Hepatic stellate cell (primary cell): ENCODE measurements at places on chromosomes 3 and 15.
A peak's percentile ranks its signal among the peaks of the same experiment; 100 is the strongest.

DNA sequence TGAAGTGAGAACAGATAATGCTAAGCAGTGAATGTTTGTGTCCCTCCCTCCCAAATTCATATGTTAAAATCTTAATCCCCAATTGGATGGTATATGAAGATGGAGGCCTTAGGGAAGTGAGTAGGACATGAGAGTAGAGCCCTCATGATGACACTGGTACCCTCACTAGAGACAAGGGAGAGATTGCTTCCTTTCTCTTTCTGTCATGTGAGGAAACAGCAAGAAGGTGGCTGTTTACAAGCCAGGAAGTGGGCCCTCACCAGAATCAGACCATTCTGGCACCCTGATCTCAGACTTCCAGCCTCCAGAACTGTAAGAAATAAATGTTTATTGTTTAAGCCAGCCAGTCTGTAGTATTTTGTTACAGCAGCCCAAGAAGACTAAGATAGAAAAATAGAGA is 209.5 kb downstream of the SATB1 start:
- DNase-seq, result no peak

GRCh38 chr3:169146179-169146665 is 517.3 kb downstream of the MECOM start:
- DNase-seq, result no peak

DNA sequence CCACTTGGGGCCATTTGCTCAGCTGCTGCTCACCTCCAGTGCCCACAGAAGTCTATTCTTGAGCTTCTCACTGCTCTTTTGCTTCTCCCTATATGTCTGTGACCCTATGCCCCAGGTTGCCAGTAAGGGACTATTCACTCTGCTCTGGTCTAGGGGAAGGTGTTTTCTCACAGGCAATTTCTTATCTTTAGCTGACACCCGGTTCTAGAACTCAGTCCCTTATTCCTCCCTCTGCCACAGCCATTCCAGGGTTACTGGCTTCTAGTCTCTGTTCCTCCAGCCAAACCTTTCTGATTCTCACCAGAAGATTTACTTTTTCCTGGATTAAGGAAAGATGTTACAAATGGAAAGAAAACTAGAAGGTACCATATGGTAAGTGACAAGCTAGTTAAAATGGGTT is 574.0 kb downstream of the NTRK3 start:
- no peak for DNase-seq

DNA sequence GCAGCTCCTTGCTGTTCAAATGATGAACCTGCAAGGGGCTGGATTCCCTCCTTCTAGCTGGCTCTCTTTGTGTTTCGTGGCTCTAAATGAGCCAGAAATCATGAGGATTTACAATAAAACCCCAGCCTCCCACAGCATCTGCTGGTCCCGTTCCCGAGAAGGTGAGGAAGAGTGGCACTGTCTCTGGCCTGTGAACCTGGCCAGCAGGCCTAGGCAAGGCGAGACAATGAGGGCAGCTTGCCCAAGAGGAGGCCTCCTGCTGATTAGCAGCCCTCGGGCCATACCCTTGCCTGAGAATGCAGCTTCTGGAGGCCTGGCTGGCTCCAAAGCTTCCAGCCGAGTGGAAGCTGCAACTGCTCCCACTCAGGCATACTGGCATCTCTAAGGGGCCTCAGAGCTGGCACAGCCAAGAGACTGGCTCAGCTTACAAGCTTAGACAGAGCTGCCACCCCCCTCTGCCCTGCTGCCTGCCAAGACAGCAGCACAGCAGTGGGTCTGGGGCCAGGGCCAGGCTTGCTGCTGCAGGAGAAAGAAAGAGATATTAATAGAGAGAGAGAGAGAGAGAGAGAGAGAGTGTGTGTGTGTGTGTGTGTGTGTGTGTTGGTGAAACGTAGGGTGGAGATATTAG is 76.5 kb downstream of the HMG20A start:
- no peak for DNase-seq

GRCh38 chr3:52798978-52799476 is 4.4 kb downstream of the ITIH3 start:
- peak; percentile 41 for DNase-seq

- no peak for DNase-seq
Observed at GRCh38 chr3:72181251-72181650, 396.3 kb upstream of the PROK2 start.

GRCh38 chr15:78197632-78198031 is 36.7 kb downstream of the ACSBG1 start:
- no peak for DNase-seq

DNA sequence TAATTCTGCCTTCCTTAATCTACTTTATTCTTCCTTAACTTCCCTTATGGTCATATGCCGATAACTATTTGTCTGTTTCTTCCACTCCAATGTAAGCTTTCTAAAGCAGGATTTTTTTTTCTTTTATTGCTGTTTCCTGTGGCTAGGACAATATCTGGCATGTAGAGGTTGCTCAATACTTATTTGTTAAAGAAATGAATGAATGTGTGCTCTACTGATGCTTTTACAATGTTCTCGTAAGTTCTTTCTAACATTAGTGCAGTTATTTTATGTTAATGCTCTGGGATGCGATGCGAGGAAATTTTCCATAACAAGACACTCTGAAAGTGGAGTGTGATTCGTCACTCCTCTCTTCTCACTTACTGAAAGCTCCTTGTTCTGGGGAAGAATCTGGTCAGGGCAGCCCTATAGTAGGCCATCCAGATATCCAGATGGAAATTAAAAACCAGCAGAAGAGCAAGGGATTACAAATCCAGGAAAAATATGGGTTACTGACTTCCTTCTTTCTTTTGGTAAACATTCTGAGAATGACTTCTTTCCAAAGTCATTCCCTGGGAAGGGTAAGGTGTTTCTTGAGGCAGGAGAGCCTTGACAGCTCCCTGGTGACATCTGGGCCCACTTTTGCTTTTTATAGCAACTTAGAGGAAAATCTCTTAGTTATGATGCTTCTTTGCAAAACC is 420.4 kb downstream of the PDCD6IP start:
- no peak for DNase-seq
